ENCODE measurements at places on chromosomes 1 and 21.

GRCh38 chr1:116333171-116334014 is 39.7 kb upstream of the ATP1A1 start:
- DNase-seq: no peak

- no peak for DNase-seq
These were observed 733 bp downstream of the TMEM35B start for GRCh38 chr1:34984435-34984792.

DNA sequence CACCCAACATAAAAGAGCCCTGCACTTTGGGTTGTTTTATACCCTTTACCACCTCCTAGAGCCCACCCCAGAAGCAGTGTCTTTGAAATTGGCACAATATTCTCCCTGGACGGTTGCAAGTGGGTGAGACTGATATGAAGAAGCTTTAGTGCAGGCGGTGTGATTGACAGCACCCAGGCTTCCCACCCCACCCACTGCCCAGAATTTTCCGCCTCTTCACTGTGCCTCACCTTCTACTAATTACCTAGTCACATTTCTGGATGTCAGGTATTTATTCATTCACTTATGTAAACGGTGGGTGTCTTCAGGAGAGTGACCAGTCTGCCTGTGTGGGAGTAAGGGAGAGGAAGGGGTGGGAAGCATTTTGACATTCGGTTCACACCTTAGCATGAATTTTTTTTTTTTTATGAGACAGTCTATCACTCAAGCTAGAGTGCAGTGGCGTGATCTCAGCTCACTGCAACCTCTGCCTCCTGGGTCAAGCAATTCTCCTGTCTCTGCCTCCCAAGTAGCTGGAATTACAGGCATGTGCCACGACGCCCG is 1.7 kb upstream of the FAM89A start:
- DNase-seq: no peak

DNA sequence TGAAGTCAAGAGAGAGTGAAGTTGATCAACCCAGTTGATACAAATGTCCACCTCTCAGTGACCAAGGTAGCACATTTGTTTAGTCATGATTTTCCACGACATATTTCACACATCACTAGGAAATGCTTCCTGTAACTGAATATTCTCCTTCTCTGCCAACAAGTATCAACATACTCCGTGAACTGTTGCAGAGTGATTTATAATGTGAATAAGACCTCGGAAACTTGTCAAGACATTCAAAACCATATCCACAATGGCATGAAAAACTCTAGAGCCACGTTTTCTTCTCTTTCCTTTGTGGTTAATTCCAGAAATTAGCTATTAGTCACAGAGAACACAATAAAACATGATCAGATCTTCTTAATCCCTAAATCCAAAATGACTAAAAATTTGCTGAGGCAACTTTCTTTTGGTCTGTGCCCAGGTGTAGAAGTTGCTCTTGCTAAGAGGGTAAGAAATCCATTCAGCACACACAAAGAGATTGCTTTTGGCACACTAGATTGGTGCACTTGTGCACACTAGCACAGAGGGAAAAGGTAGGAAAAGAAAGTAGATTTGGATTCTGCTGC is 244.3 kb upstream of the NRIP1 start:
- no peak for DNase-seq

GRCh38 chr1:207402744-207403143 is 51.4 kb upstream of the CR2 start:
- no peak for DNase-seq

DNA sequence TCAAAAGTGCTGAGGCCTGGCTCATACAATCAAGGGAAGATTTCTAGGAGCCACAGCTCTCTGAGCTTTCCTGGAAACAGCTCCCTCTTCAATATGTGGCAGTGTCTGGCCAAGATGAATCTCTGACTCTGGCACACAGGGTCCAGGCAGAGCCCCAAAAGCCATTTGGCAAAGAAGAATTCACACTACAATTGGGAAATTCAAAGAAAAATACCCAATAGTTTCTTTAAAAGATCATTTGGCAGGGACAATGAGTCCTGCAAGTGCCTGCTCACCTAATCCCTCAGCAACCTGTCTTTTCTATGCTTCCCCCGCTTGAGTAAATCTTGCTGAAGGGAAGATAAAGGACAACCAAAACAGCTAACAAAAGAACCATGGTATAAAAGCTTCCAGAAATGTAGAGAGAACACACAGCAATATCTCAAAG is 124.6 kb downstream of the TGFBR3 start:
- DNase-seq: no peak

GRCh38 chr1:29807689-29808088 is 571.4 kb downstream of the PTPRU start:
- DNase-seq: no peak

DNA sequence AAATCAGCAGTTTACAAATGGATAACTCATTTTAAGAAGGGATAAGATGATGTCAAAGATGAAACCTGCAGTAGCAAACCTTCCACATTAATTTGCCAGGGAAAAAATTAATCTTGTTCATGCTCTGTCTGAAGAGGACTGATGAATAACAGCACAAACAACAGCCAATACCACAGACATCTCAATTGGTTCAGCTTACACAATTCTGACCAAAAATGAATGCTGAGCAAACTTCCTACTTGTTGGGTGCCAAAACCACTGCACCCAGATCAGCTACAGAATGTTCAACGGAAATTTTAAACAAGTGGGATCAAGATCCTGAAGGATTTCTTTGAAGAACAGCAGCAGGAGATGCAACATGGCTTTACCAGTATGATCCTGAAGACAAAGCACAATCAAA is 98.3 kb downstream of the COQ8A start:
- no peak for DNase-seq

DNA sequence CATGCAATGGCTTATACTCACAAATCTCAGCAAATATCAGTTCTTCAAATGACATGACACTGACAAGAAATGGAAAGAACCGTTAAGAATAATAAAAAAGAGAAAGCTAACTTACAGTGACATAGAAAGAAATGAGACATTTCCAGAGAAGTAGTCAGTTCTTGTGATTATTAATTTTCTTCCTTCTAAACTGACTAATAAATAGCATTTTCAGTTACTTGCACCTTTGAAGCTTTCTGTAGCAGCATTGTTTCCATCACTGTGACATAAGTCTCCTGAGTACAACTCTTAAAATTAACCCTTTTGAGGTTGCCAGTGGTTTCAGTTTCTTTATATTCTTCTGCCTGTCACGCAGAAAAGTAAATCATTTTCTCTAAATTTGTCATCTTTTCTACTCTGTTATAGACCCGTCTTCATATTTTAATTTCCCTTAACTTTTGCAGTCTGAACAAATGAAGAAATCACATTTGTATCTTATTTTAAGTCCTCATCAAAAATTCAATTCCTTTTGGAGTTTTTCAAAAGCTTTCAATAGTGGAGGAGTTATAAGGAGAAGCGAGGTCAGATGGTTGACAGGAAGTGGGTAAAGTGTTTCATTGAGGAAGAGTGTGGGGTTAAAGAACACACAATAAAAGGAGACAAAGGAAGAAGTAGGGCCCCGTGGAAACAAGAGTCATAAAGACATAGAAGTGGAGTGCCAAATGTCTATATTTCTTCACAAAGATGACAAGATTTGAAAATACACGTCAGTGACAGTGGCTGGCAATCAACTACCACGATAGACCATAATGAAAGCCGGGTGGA is 57.9 kb upstream of the S1PR1 start:
- DNase-seq: no peak

GRCh38 chr1:198624648-198624980 is 14.2 kb upstream of the PTPRC start:
- DNase-seq: no peak

DNA sequence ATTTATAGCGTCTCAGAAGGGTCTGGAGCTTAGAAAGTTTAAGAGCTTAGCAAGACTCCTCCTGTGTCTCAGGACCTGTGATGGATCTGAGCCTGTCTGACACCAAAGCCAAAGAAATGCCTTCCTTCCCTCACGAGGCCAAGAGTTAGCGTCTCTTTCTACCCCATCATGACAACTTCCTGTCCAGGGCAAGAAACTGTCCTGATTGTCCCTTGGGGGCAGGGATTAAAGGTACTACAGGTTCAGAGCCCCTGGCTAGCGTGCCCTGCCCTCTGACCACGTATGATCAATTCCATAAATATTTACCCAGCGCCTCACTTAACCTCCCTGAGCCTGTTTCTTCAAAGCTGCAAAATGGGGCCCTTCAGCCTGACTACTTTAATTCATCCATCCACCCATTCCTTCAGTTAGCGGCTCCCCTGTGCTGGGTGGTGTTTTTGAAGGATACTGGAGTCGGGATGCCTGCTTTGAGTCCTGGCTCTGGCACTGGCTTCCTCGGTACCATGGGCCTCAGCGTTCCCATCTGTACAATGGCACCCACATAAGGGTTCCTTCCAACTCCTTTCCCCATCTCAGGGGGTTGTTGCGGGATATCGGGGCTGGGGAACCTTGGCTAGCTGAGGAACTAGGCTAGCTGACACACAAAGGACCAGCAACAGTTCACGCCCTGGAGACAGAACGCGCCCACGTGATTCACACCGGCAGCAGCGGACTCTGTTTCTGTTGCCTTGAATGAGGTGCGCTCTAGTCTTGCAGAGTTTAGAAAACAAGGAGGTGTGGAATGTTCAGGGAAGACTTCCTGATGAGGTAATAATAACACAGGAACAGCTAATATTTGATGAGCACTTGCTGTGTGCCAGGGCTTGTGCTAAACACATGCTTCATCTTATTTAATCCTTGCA is 23.0 kb upstream of the EPHA2 start:
- no peak for DNase-seq

- DNase-seq: no peak
These were observed 44.4 kb downstream of the RWDD3 start for GRCh38 chr1:95278173-95279006.

- no peak for DNase-seq
These were observed 5.4 kb downstream of the PADI6 start for GRCh38 chr1:17377325-17377953.

DNA sequence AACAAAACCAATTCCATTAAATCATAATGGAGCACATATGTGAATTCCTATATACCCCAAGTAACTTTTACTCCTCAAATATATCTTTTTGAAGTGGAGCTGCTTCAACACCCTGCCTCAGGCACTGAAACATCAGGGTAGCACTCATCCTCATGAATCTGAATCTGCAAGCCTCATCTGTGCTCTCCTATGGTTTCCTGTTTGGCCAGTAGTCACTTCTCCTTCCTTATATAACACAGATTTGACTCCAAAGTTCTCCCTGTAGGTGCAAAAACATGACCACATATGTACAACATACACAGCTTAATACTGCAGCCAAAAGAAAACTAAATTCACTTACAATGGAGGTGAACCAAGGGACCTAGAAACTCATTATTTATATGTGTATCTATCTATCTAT is 7.2 kb downstream of the TRIT1 start:
- no peak for DNase-seq

- DNase-seq: no peak
These were observed 61.6 kb downstream of the EDEM3 start for GRCh38 chr1:184693011-184693410.

DNA sequence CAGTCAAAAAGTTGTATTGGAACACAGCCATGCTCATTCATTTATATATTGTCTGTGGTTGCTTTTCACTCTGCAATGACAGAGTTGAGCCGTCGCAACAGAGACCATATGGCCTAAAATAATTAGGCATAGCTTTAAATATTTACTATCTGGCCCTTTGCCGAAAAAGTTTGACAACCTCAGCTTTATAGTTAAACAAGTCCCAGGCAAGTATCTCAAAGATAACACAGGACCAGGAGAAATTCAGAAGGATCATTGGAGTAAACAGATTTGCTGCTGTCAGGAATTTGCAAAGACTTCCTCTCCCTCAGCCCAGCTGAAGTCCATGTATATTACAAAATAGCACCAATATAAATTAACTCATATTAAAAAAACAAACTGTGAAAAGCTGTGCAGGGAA is 34.4 kb downstream of the NID1 start:
- no peak for DNase-seq

DNA sequence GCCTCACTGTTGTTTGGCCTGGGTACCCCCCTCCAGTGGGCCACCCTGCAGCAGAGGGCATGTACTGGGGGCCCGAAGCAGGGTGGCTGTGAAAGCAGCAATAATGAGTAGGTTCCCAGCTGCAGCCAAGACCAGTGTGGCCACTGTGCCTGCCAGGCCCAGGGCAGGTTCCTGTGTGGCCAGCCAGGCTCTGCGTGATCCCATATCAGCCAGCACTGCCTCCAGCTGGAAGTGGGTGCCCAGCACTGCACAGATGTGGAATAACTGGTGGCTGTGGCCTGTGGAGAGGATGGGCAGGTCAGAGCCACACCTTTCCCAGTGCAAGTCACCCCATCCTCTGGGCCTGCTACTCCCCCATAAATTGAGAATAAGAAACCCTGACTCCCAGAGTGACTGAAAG is 2.1 kb downstream of the BGLAP start:
- no peak for DNase-seq

GRCh38 chr1:17434016-17434415 is 5.5 kb downstream of the RCC2 start:
- no peak for DNase-seq

DNA sequence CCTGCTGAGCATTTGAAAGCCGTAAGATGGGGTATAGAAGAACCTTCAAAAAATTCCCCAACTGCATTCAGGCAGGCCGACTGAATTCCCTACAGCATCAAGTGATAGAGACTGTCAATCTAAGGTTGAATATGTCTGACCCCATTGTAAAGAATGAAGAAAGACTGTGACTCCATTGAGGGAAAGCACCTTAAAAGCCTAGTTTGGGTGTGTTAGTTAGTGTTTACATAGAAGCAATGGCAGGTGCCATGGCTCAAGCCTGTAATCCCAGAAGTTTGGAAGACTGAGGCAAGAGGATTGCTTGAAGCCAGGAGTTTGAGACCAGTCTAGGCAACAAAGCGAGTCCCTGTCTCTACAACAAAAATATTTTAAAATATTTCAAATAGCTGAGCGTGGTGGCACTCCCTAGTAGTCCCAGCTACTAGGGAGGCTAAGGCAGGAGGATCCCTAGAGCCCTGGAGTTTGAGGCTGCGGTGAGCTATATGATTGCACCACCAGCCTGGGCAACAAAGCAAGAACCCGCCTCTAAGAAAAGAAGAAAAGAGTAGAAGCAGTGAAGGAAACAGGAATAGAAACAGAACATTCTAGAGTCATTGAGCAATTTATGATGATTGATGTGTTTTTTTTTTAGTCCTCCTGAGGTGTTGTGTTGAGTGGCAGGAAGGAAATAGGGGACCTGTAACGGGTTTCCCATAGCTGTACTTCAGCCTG is 15.4 kb downstream of the POLR3GL start:
- no peak for DNase-seq

DNA sequence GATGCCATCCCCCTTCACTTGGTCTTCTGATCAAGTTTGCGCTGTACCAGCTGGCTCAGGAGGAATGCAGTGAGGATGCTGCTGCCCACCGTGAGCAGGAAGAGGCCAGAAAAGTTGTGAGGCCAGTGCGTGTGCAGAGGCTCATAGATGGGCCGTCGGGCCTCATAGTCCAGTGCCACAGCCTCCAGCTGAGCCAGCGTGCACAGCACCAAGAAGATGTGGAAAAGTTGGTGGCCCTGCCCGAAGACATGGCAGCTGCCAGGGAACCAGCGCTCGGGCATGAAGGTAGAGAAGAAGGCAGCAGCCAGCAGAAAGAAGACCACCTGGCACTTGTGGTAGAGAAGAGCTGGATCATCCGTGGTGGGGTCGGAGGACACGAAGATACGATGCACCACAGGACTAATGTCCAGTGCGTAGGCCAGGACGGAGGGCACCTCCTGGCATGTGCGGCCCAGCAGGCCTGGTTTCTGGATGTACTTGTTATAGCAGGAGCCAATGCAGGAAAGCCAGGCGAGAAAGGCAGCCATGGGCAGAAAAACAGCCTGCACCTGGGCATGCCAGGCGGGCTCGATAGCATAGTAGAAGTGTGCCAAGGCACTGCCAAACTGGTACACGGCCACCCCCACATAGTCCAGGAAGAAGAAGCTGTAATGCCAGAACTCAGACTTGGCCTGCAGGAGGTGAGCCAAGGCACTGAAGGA is 3.7 kb upstream of the AUNIP start:
- DNase-seq: no peak

All from stimulated activated CD4-positive, alpha-beta T cell treated with anti-CD3 and anti-CD28 coated beads, Interleukin-1b, Interleukin-23, amount 100 ng/mL, for 1 hour (primary cell).